SK-N-SH (cell line): ENCODE measurements at places on chromosomes 5 and 9. TPM values are rescaled to one million over a fixed set of nuclear protein-coding genes. Genes with fewer than 3 reads are reported as not detected.

The OR1L6 gene
- polyA plus RNA-seq: not detected in 2 replicates

The GDA gene
- not detected in 2 replicates for polyA plus RNA-seq

The UHRF2 gene
- polyA plus RNA-seq: 24.1 and 39.6 TPM in 2 replicates

The CLIC3 gene
- polyA plus RNA-seq: 0.60 and 1.0 TPM in 2 replicates

The CMBL gene
- 42.9 and 61.0 TPM in 2 replicates for polyA plus RNA-seq

The ELL2 gene
- 18.4 and 27.4 TPM in 2 replicates for polyA plus RNA-seq

The CYLC2 gene
- polyA plus RNA-seq: not detected in 2 replicates

The HK3 gene
- polyA plus RNA-seq: 0.02 TPM in 2 replicates

The CFAP90 gene
- polyA plus RNA-seq: 0.06 and 0.10 TPM in 2 replicates

The IRGM gene
- 0.13 and 0.19 TPM in 2 replicates for polyA plus RNA-seq

The B4GALT7 gene
- 37.5 and 39.1 TPM in 2 replicates for polyA plus RNA-seq

The SURF4 gene
- polyA plus RNA-seq: 156 and 165 TPM in 2 replicates

The ARHGEF28 gene
- 3.7 and 4.2 TPM in 2 replicates for polyA plus RNA-seq

The C5orf47 gene
- not detected in 2 replicates for polyA plus RNA-seq

The LNPEP gene
- polyA plus RNA-seq: 4.3 and 5.9 TPM in 2 replicates

The OR13C4 gene
- polyA plus RNA-seq: not detected in 2 replicates

The FBP1 gene
- 0.19 TPM in 1 of 2 replicates, not detected in the other for polyA plus RNA-seq

The ZNF300 gene
- 3.5 and 4.9 TPM in 2 replicates for polyA plus RNA-seq

The CDC25C gene
- polyA plus RNA-seq: 4.9 and 5.2 TPM in 2 replicates

The PCDHA9 gene
- polyA plus RNA-seq: 0.02 TPM in 2 replicates

The PCDHB13 gene
- 0.85 and 0.88 TPM in 2 replicates for polyA plus RNA-seq

The F12 gene
- polyA plus RNA-seq: 3.8 and 4.3 TPM in 2 replicates

The KCTD16 gene
- 0.03 and 0.08 TPM in 2 replicates for polyA plus RNA-seq

The PCDHGA12 gene
- 0.03 and 0.05 TPM in 2 replicates for polyA plus RNA-seq

The SLC6A7 gene
- polyA plus RNA-seq: not detected in 2 replicates

The LCN1 gene
- not detected in 2 replicates for polyA plus RNA-seq

The B4GALT1 gene
- 36.2 and 36.3 TPM in 2 replicates for polyA plus RNA-seq

The KCNIP1 gene
- 1.1 and 1.3 TPM in 2 replicates for polyA plus RNA-seq

The TMEM174 gene
- polyA plus RNA-seq: not detected in 2 replicates

The OBP2B gene
- not detected in 2 replicates for polyA plus RNA-seq

The ANGPTL2 gene
- polyA plus RNA-seq: 11.0 and 12.3 TPM in 2 replicates

The SLC4A9 gene
- polyA plus RNA-seq: 0.02 TPM in 1 of 2 replicates, not detected in the other

The HTR1A gene
- polyA plus RNA-seq: not detected in 2 replicates

The LCNL1 gene
- not detected in 2 replicates for polyA plus RNA-seq

The FOXI1 gene
- not detected in 2 replicates for polyA plus RNA-seq

The EFNA5 gene
- 0.73 and 0.81 TPM in 2 replicates for polyA plus RNA-seq

The IL17B gene
- polyA plus RNA-seq: 0.16 TPM in 1 of 2 replicates, not detected in the other

The GRIN1 gene
- 0.03 TPM in 1 of 2 replicates, not detected in the other for polyA plus RNA-seq

The ANKRD31 gene
- 0.05 and 0.06 TPM in 2 replicates for polyA plus RNA-seq

The RANBP3L gene
- polyA plus RNA-seq: not detected in 2 replicates

The LCN6 gene
- polyA plus RNA-seq: not detected in 2 replicates

The PCDHB5 gene
- 0.08 and 0.10 TPM in 2 replicates for polyA plus RNA-seq

The LRRC19 gene
- not detected in 2 replicates for polyA plus RNA-seq

The SLC2A6 gene
- polyA plus RNA-seq: 5.2 and 7.7 TPM in 2 replicates

The ADGRD2 gene
- 0.05 and 0.10 TPM in 2 replicates for polyA plus RNA-seq
